ENCODE measurements at places on chromosomes 16 and 17.
A peak's percentile ranks its signal among the peaks of the same experiment; 100 is the strongest.

- DNase-seq, result no peak
Measured at GRCh38 chr16:22928882-22929435, 115.0 kb downstream of the HS3ST2 start.

DNA sequence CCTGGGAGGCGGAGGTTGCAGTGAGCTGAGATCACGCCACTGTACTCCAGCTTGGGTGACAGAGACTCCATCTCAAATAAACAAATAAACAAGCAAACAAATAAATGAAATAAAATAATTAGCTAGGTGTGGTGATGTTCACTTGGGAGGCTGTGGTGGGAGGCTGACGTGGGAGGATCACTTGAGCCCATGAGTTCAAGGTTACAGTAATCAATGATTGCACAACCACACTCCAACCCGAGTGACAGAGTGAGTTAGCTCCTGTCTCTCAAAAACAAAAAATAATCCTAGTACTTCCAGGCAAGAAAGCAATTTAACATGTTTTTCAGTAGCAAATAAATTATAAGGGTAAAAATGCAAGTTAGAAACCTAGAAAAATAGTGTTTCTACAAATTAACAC lies 26.4 kb downstream of the CFDP1 start:
- no peak for DNase-seq

DNA sequence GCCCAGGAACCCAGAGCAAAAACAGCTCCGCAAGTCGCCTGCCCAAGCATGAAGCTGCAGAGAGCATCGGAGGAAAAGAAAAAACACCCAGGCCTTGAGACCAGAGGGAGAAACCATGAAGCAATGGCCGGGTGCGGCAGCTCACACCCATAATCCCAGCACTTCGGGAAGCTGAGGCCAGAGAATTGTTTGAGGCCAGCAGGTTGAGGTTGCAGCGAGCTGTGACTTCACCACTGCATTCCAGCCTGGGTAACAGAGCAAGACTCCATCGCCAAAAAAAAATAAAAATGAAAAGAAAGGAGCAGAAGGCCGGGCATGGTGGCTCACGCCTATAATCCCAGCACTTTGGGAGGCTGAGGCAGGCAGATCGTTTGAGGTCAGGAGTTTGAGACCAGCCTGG lies 40.3 kb downstream of the C16orf95 start:
- no peak for DNase-seq

DNA sequence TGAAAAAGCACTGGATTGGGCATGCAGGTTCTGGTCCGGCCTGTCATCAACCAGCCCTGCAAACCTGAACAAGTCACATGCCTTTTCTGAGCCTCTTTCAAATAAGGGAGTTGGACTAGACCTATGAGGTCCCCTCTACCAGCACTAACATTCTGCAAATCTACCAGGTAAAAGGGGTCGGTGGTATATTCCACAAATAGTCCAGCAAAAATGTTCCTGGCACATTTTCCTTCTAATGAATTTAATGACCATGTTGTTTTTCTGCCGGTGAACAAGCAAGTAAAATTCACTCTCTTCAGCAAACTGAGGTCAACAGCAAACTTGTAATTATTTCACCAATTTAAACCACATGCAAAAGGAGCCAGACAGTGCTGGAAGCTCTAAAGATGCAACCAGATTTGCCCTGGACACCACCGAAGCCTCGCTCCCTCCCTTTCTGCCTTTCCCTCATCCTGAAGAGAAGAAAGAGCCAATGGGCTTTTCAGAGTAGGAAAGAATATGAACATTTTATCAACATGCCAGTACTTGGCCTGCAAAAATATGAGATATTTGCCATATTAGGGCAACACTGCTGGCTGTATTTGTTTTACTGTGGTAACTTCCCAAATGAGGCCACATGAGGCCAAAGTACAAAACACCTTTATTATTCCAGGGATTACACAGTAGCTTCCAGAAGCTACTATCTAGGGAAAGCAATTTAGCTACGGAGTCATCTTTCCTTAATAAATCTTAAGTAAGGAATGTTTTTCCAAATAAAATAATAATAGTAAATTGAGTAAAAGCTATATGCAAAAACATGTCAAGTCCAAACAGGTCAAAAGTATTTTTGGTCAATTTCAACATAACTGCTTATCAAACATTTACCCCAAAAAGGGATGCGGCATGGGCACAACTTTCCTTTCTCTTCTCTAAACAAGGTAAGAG lies 45.0 kb downstream of the USP31 start:
- no peak for DNase-seq

DNA sequence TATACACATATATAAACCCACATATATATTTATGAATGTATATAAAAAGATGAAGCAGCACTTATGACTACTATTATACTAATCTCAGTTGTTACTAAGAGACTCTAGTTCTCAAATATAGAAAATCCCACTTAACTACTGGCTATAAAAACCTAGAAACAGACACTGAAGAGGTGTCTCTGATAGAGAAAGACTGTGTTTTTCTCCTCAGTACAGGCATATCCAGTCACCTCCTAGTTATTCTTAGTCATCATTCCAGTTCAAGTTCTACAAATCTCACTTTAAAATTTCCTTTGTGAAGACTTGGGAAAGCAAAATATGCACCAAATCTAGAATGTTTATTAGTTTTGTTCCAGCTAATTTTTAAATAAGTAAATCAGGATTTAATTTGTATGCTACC lies 93.9 kb downstream of the STH start:
- DNase-seq, result no peak

GRCh38 chr16:75593825-75594820 lies 27.9 kb downstream of the GABARAPL2 start:
- DNase-seq, result no peak

DNA sequence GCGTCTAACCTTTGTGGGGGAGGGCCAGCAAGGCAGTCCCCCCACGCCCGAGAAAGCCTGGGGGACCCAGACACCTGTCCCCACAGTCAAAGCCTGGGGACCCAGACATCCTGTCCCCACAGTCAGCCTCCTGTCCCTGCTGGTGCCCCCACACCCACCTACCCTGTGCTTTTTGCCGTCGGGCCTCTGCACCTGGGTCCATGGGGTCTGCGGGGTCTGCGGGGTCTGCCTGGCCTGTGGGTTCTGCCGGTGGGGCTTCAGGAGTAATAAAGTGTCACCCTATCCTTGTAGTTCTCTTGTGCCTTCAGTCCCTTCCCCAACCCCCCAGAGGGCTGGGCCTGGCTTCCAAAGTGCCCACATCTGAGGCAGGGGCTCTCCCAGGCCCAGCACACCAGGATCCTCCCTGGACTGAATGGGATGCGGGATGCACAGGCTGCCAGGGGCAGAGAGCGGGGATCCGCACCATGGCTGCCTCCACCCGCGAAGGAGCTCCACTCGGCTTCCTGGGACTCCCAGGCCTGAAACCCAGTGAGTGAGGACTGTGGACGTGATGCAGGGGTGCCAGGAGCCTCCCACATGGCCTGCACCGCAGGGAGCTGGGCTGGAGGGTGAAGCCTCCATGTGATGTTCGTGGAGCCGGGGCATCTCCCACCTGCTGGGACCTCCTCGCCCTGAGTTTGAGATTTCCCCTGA lies 16.3 kb upstream of the DPEP1 start:
- no peak for DNase-seq

GRCh38 chr17:69460963-69461922 lies 46.7 kb downstream of the MAP2K6 start:
- DNase-seq, result no peak

GRCh38 chr17:76383546-76384221 lies 725 bp upstream of the SPHK1 start:
- DNase-seq, result peak; percentile 54

GRCh38 chr17:40320756-40321523 lies 12.0 kb downstream of the RARA start:
- no peak for DNase-seq

DNA sequence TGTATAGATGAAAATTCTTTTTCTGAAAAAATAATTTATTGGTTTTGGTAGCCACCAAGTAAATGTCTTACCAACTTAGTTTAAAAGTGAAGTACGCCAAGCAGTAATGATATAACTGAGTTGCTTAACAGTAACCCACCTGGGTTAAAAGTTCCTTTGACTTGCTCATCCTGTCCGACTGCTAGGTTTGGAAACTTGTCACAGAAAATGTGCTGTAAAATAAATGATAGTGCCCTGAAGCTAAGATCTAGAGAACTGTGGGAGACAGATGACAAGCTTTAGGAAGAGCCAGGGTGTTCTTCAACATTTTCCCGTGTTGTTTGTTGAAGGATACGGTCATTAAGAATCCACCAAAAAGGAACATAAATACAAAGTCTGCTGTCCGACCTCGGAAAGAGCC lies 5.0 kb downstream of the DERL2 start:
- no peak for DNase-seq

- DNase-seq, result no peak
Measured at GRCh38 chr16:74079232-74079586, 217.4 kb upstream of the PSMD7 start.

- DNase-seq, result no peak
Measured at GRCh38 chr17:44191369-44191768, 4.6 kb downstream of the TMUB2 start.

- no peak for DNase-seq
Measured at GRCh38 chr16:48433116-48433849, 48.1 kb upstream of the SIAH1 start.

DNA sequence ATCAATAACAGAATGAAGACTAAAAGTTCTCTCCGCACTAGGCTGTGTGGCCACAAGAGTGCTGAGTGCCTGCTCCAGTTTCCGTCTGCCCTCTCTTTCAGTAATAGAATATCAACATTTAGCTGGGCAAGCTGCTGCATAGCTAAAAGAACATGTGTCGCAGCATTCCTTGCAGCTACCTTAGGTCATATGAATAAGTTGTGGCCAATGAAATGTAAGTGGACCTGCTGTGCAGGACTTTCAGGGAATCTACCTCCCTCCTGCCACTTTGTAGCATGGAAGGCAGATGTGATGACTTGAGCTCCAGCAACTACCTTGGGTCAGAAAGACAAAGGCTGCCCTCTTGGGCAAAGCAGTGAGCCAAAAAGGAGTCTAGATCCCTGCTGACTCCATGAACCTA lies 25.4 kb downstream of the SLC39A11 start:
- no peak for DNase-seq

DNA sequence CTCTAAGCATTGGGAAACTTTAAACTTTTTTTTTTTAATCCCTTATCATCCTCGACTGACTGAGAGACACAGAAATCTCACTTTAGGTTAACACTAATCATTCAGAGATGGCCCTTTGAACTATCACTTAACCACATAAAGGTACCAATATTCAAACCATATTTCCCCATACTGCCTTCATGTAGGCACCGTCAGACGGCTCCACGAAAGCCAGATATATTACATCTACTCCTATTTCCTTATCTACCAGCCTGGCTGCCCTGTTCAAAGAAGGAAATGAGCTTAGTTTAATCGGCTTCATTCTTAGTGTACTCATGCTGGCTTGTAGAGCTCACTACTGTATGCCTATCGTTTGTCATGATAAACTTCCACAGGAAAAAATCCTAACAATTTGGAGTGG lies 270.9 kb downstream of the CEP112 start:
- DNase-seq, result no peak
